ENCODE measurements at places on chromosomes 2 and 18.

- DNase-seq: no peak
Measured at GRCh38 chr2:43125090-43125998, 101.1 kb downstream of the ZFP36L2 start.

DNA sequence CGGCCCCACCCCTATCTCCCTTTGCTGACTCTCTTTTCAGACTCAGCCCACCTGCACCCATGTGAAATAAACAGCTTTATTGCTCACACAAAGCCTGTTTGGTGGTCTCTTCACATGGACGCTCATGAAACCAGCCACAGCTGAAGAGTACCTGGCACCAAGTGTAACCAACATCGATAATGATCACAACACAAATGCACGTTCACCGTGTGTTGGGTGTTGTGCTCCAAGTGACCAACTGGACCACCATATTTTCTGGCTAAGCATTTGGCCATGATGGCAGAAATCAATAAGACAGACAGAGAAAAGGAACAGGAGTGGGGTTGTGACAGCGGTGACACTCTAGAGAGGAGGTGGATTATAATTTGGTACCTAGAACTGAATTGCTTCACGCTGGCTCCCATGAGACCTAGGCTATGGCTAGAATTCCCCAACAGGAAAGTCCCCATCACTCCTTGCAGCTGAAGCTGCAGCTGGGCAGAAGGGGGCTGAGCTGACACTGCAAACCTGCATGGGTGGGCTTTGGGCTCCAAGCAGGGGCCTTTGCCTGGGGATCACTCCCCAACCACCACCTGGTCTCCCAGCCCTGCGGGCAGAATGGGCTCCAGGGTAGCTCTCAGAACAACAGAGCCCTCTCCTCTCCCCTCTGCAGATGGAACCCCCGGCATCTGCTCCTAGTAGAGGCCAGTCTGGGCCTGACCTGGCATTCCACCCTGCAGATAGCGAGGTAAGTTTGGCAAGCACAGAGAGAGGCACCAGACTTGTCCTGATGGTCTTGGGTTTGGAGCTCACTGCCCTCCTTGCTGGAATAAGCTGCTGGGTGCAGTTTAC lies 14.6 kb upstream of the LRRFIP1 start:
- DNase-seq: no peak

GRCh38 chr18:66813138-66813537 lies 209.2 kb upstream of the CDH19 start:
- no peak for DNase-seq

- no peak for DNase-seq
Measured at GRCh38 chr2:50831676-50832075, 200.3 kb downstream of the NRXN1 start.

GRCh38 chr2:56729212-56729611 lies 545.4 kb downstream of the CCDC85A start:
- no peak for DNase-seq

- DNase-seq: no peak
Measured at GRCh38 chr2:121469356-121469755, 61.3 kb upstream of the RNU4ATAC start.

DNA sequence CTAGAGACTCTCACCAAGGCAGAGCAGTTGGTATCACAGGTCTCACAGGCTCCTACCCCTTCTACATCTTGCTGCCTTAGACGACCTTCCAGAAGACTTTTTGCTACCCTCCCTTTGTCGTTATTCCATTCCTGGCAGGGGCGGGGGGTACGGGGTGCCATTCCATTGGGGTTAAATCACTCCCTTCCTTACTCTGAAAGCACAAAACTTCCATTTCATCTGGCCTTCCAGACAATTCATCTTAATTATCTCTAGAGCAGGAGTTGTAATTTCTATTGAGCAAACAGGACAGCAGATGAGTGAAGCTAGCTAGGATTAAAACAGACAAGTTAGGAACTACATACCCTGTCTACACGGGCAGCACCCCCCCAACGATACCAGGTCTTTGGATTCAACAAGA lies 276.2 kb upstream of the TANK start:
- no peak for DNase-seq

DNA sequence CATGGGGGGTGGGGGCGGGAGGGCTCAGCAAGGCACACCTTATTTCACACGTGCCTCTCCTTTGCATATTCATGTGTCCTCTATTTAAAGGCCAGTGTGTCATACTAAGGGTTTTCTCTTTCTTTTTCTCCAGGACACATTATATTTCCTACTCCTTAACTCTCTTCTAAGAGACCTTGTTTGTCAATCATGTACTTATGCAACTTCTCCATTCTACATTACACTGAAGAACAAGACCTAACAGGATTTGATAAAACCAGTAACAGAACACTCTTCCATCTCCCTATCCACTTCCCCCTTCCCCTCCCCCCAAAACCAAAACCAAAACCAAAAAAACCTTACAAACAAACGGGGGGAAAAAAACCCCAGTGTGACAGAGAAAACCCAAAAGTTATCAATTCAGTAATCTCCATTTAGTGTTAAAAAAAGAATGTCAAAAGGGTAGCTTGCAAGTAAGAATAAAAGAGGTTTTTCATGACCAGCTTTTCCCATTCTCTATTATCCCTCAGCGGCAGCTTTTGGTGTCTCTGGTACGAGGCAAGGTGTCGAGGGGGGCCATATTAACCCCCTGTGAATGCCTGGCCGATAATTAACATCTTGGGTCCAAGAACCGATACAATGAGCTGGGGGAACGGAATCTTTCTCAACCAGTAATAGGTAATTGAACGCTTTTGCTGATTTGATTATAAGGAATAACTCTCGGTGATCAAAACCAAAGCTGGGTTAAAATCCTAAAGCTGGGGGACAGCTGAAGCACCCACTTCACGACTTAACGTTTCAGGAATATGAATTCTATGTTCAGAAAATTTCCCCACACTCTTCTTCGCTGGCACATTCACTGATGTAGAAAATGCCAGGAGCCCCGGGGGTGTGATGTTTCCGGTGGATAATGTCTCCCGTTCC lies 191.0 kb upstream of the TCF4 start:
- no peak for DNase-seq

- DNase-seq: peak; percentile 28
Measured at GRCh38 chr2:128016620-128017019, 11.2 kb downstream of the SAP130 start.

DNA sequence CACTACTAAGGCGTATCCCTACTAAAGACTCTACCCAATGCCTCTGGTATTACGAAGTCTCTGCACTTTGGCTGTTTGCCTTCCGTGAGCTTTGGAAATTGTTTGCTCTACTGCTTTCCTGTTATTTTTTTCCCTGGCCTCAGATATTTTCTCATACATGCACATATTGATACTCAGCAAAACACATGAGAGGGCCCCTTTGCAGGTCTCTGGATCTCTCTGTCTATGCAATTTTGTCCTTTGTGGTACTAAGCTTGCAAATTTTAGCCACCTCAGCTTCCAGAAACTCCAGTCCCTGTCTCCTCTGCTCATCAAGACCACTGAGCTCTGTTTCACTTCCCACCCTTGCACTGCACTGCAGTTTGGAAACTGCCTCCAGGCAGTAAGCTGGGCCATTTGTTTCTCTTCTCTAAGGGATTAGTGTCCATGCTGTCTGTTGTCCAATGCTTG lies 46.6 kb downstream of the TAF1B start:
- DNase-seq: no peak

- DNase-seq: peak; percentile 57
Measured at GRCh38 chr2:37472959-37473358, 128.5 kb downstream of the QPCT start.

DNA sequence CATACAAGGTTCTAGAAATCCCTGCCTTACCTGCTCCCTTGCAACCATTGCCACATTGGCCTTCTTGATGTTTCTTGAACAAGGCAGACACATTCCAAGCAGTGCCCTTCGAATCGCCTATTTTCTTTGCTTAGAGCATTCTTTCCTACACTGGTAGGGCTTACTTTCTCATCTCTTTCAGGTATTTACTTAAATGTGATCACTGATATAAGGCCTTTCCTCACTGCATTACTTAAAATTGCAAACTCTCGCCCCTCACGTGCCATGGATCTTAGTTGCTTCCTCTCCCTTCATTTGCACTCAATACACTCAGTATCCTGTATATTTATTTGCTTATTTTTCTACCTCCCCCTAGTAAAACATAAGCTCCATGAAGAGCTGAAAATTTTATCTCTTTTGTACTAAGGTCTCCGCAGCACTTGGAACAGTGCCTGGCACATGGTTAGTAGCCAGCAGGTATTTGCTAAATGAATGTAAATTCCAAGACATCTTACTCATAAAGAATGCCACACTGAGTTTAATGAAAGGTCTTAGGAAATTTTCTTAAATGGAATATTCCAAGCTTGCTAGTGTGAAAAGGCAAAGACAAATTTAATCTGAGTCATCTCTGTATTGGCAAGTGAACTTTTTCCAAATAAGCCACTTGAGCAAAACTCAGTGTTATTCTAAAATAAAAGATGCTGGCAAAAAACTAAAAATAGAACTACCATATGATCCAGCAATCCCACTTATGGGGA lies 42.4 kb upstream of the FIGN start:
- DNase-seq: no peak

- no peak for DNase-seq
Measured at GRCh38 chr18:69383186-69383585, 17.5 kb upstream of the DOK6 start.

GRCh38 chr2:28030600-28030999 lies 140.1 kb downstream of the BABAM2 start:
- DNase-seq: peak; percentile 28

DNA sequence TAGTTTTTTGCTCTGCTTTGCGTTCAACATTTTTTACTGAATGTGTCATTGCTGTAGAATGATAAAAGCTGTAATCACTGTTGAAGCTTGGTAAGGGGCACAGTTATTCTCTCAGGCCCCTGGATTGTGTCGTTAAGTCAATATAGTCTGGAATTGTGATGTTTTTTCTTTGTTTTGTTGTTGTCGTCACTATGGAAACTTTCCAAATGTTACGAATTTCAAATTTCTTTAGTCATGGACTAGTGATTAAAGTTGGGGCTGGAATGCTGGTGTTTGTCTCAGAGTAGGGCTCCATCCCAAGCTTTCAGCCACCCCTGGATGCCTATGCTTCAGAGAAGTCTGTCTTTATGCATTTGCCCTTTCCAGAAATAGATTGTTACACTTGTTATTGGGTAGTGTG lies 287.2 kb downstream of the CDH19 start:
- DNase-seq: no peak

DNA sequence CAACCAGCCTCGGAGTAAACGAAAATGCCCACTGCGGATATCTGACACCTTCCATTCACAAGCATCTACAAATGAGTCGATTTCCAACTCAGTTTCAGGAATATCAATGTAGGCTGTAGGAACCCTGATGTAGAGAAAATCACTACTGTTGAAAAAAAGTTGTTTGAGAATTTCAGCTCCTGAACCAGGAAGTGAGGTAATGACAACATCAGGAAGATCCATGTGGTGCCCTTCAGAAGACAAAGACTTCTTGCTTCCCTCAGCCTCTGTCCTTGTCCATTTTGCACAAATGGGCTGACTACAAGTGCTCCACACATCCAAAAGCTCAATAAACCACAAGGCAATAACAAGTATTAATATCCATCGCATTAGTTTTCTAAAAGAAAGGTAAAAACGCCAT lies 4.7 kb downstream of the DSEL start:
- no peak for DNase-seq

DNA sequence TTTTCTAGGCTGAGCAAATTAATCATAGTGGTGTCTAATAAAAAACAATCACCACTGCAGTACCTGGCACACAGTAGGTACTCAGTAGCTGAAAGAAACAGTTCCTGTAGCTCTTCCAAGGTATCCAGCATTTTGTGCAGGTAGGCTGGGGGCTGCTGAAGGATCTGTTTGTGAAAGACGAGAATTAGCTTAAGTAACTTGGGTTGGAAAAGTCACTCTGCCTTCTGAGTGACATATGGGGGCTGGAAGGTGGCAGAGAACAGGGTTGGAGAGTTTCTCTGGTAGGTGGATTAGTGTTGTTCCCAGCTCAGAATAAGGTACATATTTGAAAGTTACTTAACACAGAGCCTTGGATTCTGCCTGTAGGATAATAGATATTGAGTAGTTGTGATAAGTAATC lies 72.8 kb downstream of the FMNL2 start:
- DNase-seq: no peak

DNA sequence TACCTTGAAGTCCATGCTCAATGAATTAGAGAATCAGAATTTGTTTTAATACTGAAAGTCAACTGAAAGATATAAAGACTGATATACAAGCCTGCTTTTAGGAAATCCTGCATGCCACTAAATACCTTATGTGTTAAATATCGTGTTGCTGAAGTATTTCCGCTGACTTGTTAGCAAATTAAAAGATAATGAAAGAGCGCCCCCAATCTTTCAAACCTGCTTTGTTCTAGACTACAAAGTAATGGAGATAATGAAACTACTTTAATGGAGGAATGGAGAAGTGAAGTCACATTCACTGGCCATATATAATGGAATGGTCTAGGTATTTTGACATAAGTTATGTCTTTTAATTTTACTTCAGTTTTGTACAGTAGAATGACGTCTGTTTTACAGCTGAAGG lies 95.7 kb downstream of the ASXL3 start:
- DNase-seq: no peak

GRCh38 chr2:200619279-200619678 lies 33.5 kb downstream of the AOX1 start:
- DNase-seq: no peak

DNA sequence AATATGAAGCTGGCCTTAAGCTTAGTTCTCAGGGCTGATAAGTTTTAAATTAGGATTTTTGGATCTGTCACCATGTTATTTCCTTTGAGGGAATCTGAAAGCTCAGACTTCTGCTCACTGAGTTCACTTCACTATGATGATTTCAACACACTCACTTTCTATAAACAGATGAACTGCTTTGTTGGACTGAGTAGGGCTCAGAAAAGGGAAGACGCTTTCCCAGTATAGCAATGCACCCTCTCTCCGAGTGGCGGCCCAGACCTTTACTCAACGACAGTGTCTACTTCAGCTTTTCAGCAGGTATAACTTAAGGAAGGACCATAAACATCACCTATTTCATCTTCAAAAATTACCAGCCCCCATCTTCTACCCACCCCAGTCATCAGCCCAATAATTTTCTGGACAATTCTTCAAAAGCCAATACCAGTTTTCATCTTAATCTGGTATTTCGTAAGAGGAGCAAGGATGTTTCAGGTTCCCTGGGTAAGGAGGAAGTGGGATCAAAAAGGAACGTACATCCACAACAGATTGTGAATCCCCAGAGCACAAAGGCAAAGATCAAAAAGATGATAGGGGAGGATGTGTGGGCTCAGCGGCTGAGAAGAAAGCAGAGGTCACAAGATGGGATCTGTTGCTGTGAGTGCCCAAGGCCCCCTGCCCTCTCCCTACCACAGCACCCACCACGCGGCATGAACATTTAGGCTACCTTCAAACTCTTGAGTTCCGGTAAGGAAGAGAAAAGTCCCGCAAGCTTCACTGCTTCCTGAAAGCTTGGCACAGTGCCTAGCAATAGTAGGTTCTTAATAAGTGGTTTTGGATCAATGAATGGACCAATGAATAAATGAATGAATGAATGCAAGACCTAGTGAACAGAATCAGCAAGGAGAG lies 41.9 kb downstream of the LPIN2 start:
- no peak for DNase-seq

- DNase-seq: no peak
Measured at GRCh38 chr2:102000813-102001766, 9.3 kb downstream of the IL1R2 start.
